ENCODE measurements at places on chromosomes 11 and 22.

DNA sequence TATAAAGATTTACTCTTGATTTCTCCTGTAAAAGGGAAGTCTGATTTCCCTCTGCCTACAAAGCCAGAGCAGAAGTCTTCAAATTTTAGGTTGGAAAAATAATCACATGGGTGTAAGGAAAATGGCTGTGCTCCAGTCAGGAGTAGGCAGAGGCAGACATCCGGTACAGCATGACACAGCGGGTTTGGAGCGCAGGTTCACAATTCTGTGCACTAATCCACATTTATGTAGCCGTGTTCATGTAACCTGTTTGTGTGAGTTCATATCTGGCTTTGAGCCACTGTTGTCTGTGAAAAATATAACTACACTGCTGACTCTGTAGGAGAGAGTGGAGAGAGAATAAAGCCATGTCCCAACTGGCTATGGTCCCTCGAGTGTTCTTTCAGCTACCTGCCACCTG is 248.0 kb downstream of the CASP12 start:
- DNase-seq = no peak

DNA sequence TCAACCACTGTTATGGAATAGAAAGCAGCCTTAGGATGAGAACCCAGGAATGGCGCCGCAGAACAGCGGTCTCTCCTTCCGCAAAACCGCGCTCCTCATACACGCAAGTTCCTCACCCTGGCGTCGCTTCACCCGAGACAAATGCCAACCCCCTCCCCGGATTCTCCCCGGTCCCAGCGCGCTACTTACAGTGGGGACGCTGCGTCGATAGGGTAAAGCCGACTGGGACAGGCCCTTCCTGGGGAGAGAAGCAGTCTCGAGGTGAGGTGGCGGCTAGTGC is 287 bp downstream of the RPS13 start:
- DNase-seq = no peak

DNA sequence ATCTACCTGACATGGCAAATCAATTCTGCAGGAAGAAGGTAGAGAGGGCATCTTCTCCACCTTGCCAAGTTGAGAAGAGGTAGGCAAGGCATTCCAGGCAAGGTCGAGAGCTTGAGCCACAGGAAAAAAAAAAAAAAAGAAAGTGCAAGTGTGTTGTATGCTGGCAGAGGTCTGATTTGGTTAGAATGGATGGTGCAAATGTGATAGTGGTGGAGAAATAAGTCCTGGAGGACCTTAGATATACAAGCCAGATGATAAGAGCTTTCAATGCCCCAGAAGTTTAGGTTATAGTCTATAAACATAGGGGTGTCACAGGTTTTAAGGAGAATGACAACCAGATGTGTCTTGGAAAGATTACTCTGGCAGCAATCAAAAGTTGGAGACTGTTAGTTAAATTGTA is 1.4 kb downstream of the FBXO3 start:
- DNase-seq = no peak

GRCh38 chr22:39123751-39124581 is 26.9 kb downstream of the APOBEC3H start:
- no peak for DNase-seq

DNA sequence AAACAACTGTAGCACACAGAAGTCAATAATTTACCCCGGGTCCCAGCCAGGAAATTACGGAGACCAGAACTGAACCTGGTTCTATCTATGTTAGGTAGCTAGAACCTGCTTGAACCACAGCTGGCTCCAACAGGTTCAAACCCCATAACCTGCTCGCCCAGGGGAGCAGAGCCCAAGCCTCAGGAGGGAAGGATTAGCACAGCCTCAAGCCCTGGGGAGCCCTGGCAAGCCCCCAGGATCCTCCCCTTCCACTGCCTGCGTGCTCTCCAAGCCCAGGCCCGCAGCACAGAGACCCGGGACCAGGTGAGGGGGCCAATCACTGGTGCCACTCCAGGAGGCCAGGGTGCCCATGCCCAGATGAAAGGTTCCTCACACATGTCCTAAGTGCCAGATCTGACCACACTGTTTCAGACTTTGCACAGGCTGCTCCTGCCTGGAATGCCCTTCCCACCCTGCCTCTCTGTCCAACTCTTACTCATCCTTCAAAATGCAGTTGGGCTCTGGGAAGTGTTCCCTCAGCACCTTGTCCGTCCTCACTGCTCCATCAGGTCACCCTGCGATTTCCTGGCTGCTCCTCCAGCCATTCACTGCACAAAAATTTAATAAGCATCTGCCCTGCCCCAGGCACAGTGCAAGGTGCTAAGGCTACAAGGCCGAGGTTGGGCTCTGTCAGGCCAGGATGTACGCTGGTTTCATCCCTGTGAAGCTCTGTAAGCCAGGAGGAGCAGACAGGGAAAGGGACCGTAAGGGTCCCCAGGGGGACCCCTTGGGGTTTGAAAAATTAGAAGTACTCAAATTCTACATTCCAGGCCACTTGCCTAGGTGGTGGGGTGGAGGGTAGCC is 32.2 kb downstream of the ARRB1 start:
- DNase-seq = no peak

DNA sequence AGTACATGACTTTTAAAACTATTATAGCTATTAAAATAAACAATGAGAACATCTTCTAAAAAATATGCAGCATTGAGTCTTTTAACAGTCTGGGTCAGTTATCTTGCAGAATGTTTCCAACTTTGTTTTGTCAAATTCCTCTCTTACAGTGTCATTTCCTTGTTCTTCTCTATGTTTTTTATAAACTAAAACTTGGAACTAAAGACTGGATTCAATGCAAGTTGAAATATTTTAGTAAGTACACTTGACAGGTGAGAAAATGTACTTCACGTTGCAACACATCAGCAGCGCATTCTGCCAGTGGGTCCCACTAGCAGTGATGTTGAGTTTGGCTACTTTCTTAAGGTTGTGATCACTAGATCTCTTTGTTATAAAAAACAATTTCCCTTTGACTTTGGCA is 1407.6 kb upstream of the RAG2 start:
- DNase-seq = no peak

- DNase-seq = no peak
Observed at GRCh38 chr11:70049045-70049444, 29.1 kb upstream of the ANO1 start.

DNA sequence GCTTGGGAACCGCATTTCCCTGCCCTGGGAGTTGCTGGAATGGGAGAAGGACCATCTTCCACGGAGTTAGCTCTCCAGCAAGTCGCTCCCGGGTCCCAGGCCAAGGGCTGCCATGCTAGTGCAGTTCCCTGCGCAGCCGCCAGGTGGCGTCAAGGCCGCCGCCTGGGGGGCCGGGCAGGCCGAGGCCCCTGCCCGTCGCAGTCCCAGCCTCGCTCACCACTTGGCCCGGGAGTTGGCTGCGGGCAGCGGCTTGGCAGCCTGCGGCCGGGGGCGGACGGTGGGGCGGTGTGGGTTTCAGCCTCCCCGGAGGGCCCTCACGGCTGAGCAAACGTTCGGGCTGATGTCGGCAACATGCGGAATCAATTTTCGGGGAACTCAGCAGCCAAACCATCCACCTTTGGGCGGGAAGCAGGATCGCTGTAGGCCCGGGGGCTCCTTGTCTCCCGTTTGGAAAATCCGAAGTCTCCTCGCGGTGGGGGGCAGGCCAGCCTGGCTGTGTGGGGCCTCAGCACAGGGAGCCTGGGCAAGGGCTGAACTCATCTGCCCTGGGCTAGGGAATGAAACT is 415.1 kb downstream of the SOX6 start:
- DNase-seq = no peak

DNA sequence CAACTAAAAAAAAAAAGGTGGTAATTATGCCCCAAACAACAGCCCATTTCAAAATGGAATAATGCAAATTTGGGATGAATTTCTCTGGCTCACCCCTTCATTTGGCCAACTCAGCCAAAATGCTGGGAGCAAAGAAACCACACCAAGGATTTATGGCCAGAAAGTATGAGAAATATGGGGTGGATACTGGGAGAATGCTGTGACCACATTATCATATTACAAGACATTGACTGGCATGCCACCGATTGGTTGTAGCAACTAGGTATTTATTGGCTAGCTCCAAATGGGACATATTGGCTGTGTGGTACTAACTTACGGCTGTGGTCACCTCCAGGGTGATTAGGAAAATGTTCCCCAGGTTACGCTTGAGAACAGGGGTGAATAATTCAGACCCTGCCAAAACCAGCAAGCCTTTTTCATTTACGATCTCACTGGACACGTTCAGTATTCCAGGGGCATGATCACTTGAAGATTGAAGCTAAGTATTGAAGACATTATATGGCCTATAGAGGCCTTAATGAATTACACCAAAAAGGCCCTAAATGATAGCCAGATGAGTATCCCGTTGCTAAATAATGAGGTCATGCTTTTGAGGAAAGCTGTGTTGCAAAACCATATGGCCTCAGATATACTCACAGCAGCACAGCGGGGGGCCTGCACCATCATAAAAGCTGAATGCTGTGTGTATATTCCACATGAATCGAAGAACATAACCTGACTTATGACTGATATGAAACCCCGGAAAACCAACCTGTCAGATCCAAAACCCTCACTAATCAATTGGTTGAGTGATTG is 3.8 kb upstream of the FDX1 start:
- no peak for DNase-seq

- no peak for DNase-seq
Observed at GRCh38 chr11:40252236-40252635, 1207.2 kb downstream of the LRRC4C start.

DNA sequence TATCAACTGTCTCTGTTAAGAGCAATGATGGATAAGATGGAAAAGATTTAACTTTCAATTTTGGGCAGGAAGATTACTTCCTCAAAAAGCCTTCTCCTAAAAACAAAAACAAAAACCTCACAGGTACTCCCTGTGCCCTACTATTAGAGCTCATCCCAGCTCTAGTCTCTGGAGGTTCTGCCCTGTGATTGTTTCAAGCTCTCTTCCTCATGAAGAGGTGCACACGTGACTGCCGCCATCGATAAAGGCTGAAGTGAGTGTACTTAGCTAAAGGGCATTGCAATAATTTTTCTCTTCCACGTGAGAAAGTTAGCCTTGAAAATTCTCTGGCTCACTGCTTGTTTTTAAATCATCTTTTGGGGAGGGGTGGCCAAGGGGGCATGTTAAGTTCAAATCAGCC is 36.6 kb downstream of the MPPED2 start:
- no peak for DNase-seq

- DNase-seq = no peak
Observed at GRCh38 chr22:37782340-37783168, 25.2 kb upstream of the GCAT start.
